Renal pelvis (tissue), 12 donors: ENCODE measurements at places on chromosomes 13 and 19. TPM values are rescaled to one million over a fixed set of nuclear protein-coding genes. Genes with fewer than 3 reads are reported as not detected.

Gene TPRX1
- not detected for polyA plus RNA-seq

Gene PSG1
- not detected for polyA plus RNA-seq

Gene PLEKHA4
- polyA plus RNA-seq, result 25.2 TPM

Gene ZNF17
- polyA plus RNA-seq, result 12.9 TPM

Gene RAB3D
- polyA plus RNA-seq, result 18.1 TPM
